CD8-positive, alpha-beta T cell (primary cell): ENCODE measurements at places on chromosomes 4 and X. TPM values are rescaled to one million over a fixed set of nuclear protein-coding genes. Genes with fewer than 3 reads are reported as not detected.

Gene RAB33A
- 9.2 TPM for total RNA-seq

Gene RAB9B
- 0.08 TPM for total RNA-seq

DNA sequence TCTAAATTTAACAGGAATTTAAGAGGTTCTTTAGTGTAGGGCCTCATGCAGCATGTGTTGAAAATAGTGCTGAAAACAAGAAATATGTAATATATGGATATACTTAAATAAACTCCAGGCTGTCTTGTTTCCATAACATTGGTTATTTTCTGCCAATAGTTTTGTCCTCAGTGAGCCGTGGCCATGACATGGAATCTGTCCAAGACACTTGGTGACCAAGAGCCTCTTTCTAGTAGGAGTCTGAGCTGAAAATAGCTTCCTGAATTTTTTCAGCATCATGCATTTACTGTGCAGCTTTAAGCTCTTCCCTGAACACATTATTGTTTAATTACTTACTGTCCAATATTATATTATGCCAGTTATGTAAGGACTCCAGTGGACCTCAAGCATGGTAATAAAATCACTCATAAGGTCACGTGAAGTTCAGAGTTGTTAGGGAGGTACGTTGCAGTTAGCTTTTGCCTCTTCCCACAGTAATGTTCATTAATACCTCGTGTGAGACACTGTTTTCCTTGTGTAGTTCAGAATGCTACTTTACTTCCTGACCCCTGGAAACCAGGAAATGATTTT, 488.2 kb downstream of the GRID2 start:
- no peak for DNase-seq

Gene AASDH
- 9.8 TPM for total RNA-seq

DNA sequence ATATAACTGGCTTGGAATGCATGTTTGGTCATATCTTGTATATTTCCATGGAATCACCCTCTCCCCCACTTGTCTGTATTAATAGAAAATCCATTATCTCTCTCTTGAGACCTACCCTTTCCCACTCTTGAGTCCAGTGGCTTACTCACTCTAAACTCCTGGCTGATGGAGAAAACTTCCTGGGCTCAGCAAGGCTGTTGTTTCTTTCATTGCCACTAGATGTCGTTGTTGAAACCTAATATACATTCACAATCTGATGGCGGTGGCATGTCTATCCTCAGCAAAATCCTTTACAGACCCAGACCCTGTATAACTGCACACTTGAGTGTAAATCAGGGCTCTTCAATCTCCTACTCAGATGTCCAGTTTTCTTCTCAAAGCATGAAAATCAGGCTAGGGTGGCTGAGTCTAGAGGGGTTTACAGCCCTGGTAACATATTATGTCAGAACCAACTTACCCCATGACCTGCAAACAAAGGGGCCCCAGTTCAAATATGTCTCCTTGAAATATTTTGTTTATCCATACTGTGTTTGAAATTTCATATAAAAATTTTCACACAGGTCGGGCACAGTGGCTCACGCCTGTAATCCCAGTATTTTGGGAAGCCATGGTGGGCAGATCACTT, 70.0 kb upstream of the FAM241A start:
- DNase-seq, result no peak

Gene DRD5
- not detected for total RNA-seq

GRCh38 chr4:145042601-145043285, 55.3 kb downstream of the ANAPC10 start:
- no peak for DNase-seq

- no peak for DNase-seq
Observed at GRCh38 chrX:55593756-55594257, 29.4 kb upstream of the FOXR2 start.

Gene REPS2
- 0.11 TPM for total RNA-seq

- no peak for DNase-seq
Observed at GRCh38 chr4:96992443-96992842, 1150.8 kb downstream of the STPG2 start.

Gene DSPP
- total RNA-seq, result not detected

DNA sequence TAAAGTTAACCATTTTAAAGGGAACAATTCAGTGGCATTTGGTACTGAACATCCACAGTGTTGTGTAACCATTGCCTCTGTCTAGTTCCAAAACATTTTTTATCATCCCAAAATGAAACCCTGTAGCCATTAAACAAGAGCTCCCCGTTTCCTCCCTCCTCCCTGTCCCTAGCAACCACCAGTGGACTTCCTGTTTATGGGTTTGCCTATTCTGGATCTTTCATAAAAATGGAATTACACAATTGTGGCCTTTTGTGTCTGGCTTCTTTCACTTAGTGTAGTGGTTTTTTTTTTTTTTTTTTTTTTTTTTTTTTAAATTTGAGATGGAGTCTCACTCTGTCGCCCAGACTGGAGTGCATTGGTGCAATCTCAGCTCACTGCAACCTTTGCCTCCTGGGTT, 11.6 kb downstream of the RBMX2 start:
- DNase-seq, result no peak

Gene DMRTC1B
- 1.00 TPM for total RNA-seq

Gene GPRASP1
- 65.4 TPM for total RNA-seq

Gene PSAPL1
- total RNA-seq, result not detected

GRCh38 chrX:38165023-38165422, 55.6 kb downstream of the SRPX start:
- no peak for DNase-seq

Gene MED28
- 60.0 TPM for total RNA-seq

Gene PDGFC
- not detected for total RNA-seq

DNA sequence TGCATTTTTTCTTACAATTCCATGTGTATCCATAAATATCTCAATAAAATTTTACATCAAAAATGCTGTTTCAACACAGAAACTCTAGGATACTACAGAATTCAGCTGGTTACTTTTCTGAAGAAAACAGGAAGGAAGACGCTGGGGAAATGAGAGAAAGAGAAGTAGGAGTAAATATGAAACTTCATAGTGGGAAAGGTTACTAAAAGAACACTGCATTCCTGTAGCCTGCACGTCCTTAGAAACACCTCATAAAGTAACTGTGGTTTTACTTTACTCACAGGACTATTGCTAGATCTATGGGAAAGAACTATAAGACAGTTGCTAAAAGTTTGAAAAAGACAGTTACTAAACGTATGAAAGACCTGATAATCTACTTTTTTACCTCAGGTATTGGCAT, 23.1 kb downstream of the ATP11C start:
- no peak for DNase-seq

Gene FRAS1
- total RNA-seq, result not detected

- no peak for DNase-seq
Observed at GRCh38 chr4:150476776-150477175, 105.2 kb upstream of the MAB21L2 start.

DNA sequence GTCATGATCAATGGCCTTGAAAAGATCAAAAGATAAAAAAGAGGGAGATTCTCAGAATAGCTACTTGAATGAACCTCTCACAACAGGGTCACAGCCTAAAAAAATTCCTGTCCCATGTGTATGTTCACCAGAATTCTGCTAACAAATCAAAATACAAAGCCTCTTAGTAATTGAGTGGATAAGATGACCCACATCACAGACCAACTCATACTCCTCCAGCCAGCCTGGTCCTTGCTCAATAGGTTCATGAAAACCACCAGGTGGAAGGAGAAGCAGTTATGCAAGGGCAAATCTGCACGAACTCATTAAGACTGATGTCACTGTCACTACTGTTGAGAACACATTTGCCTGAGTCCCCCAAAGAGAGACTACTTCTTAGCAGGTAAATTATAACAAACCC, 21.5 kb downstream of the WDFY3 start:
- DNase-seq, result no peak

Gene LEF1
- total RNA-seq, result 335 TPM

GRCh38 chr4:74665346-74665745, 129.0 kb downstream of the BTC start:
- no peak for DNase-seq

DNA sequence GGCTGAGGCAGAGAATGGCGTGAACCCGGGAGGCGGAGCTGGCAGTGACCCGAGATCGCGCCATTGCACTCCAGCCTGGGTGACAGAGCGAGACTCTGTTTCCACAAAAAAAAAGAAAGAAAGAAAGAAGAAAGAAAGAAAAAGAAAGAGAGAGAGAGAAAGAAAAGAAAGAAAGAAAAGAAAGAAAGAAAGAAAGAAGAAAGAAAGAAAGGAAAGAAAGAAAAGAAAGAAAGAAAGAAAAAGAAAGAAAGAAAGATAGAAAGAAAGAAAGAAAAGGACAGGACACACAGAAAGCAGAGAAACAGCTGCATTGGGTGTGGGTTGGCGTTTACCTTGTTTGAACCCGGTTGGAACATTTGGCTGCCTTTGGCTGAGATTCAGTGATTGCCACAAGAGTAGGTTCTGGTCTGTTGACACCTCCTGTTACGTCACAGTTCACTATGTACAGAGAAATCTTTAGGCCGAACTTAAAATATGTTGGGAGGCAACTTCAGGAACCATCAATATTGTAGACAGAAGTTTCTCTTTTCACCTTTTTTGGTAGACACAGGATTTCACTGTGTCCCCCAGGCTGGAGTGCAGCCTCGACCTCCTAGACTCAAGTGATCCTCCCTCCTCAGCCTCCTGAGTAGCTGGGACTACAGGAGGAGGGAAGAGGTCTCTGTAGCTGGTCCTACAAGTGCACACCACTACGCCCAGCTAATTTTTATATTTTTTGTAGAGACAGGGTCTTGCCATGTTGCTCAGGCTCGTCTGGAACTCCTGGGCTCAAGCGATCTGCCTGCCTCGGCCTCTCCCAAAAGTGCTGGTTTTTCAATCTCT, 16.3 kb upstream of the PLCXD1 start:
- DNase-seq, result no peak

DNA sequence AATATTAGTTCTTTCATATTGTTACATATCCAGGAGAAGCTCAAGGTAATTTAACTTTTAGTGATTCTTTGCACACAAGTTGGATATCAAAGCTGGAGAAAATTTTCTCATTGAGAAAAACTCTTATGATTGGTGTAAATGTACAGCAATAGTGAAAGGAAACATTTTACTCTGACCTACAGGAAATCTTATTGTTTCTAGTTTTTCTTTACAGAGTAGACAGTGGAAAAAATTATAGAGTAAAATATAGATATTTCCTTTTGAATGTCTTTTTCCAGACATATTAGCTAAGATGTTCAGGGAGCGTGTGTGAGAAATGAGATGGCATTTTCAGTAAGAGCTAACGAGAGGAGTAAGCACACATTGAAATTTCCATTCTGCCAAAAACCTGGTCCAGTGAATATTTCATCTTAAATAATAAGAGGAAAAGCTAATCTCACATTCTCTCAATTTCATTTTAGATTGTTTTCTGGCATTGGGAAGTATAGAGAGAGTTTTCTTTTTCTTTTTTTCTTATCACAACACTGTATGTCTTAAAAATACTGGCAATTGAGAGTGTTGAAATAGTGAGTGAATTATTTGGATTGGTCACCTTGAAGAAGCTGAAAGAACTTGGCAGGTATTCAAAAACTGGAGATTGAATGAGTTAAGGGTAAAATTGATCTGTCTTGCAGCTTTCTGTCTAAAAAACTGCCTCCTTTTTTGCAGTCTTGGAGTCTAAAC, 15.6 kb upstream of the ATP8A1 start:
- DNase-seq, result no peak

- no peak for DNase-seq
Observed at GRCh38 chrX:348461-349117, 30.0 kb upstream of the GTPBP6 start.

- peak; percentile 45 for DNase-seq
Observed at GRCh38 chr4:47490550-47490949, 5.5 kb downstream of the ATP10D start.

GRCh38 chr4:173325007-173325736, 9.0 kb downstream of the HMGB2 start:
- no peak for DNase-seq

DNA sequence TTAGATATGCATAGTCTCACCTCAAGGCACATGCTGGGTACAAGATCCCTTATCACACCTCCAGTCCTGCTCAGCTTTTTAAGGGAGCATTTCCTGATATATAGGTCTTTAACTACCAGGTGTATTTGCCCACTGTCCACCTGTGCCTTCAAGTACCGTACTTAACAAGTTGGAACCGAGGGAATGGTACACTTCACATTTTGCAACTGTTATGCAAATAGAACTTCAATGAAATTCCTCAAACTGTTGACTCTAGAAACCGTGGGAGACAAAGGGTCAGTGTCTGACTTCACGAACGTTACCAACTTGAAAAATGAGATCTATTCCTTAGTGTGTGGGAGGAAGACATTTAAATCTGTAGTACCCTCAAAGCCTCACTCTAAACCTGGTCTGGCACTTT, 5.2 kb downstream of the TRIM2 start:
- DNase-seq, result no peak

GRCh38 chr4:1768367-1769034, 24.6 kb upstream of the FGFR3 start:
- DNase-seq, result no peak

DNA sequence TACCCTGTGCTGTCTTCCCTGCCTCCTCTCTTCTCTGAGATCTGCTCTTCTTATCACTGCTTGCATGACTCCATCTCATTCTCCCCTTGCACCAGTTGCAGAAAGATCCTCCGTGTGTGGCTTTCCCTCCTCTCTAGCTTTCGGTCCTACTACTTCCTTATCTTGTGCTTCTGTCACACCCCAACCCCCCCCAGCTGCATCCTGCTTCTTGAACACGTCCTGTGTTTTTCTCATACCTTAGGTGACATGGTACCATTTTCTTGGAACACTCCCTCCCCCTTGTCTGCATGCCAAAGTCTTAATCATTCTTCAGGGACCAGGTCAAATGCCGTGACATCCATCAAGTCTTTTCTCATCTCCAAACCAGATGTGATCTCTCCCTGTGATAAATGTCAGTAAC, 46.4 kb downstream of the FHL1 start:
- DNase-seq, result no peak

Gene GUCY1B1
- total RNA-seq, result not detected

- no peak for DNase-seq
Observed at GRCh38 chrX:16601885-16602284, 48.1 kb upstream of the S100G start.

DNA sequence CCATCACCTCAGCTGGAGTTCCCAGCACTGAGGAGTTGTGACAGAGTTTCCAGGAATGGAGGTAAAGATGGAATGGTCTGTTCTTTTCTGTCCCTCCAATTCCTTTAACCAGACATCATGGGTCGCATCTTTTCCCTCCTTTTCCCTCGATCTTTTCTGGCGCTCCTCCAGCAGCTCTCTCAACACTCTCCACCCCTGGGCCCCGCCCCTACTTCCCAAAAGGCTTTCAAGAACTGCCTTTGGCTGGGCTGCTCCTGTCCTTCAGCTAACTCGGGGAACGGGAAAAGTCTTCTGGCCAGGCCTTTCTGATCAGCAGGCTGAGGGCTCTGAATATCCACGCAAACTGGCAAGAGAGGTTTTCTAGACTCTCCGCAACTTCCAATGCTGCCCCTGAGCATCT, 34.0 kb downstream of the UTP14A start:
- no peak for DNase-seq
